ENCODE measurements at places on chromosomes 12 and 14.

GRCh38 chr12:73867147-73867546 lies 670.5 kb upstream of the ATXN7L3B start:
- no peak for DNase-seq

GRCh38 chr14:61064856-61065255 lies 83.8 kb downstream of the SLC38A6 start:
- no peak for DNase-seq

DNA sequence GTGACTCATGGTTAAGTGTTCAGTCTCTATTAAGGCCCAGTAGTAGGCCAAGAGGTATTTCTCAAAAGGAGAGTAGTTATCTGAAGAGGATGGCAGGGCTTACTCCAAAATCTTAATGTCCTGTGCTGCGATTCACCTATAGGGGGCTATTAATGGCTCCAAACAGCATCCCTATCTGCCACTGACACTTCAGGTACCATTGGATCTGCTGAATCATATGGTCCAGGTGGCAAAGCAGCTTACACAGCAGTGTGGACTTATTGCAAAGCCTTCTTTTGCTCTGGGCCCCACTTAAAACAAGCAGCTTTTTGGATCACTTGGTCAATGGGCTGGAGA lies 60.8 kb upstream of the ATP2B1 start:
- no peak for DNase-seq

GRCh38 chr12:88419794-88420193 lies 160.5 kb downstream of the KITLG start:
- no peak for DNase-seq

DNA sequence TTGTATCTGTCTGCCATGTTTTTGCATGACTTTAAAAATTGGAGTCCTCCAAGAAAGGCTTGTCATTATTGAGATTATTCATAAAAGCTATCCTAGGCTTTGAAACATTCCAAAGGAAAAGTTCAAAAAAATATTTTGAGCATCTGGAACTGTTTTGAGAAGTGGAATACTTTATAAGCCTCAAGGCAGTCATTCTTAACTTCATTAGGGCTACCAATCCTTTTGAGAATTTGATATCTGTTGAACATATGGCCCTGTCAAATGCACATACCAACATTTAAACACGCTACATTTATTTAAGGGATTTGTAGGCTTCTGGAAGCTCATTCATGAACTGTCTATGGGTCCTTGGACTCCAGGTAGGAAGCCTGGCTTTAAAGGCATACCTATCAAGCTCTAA lies 77.0 kb downstream of the TMEM117 start:
- no peak for DNase-seq

- no peak for DNase-seq
These were observed 62.1 kb downstream of the SPTB start for GRCh38 chr14:64817631-64818030.

DNA sequence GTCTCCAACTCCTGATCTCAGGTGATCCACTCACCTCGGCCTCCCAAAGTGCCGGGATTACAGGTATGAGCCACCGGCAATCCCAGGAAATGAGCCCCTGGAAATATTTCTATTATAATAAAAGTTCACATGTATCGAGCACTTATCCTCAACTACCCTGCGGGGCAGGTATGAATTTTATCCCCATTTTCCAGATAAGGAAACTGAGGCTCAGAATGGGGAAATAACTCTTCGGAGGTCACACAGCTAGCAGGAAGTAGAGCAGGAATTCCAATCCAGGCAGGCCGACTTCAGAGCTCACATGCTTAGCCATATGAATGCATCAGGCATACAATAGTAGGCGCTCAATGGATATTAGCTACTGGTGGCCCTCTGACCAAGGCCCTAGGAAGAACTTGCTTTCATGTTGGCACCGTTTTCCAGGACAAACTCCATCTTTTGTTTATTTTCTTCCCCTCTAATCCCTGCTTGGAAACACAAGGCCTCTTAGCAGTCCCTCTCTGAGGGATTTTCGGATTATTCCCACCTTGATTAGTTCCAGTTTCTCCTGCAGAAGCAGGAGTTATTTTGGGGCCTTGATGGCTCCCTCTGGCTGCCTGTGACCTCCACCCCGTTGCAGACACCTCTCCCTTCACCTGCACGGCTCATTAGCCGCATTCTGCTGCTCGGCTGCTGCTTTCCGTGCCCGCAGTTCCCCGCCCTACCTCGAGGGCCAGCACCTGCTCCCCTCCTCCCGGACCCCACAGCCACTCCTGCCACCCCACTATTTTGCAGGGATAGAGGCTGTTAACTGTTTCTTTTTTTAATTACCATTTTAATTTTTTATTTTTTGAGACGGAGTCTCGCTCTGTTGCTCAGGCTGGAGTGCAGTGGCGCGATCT lies 18.7 kb upstream of the POP5 start:
- DNase-seq: peak; percentile 69

DNA sequence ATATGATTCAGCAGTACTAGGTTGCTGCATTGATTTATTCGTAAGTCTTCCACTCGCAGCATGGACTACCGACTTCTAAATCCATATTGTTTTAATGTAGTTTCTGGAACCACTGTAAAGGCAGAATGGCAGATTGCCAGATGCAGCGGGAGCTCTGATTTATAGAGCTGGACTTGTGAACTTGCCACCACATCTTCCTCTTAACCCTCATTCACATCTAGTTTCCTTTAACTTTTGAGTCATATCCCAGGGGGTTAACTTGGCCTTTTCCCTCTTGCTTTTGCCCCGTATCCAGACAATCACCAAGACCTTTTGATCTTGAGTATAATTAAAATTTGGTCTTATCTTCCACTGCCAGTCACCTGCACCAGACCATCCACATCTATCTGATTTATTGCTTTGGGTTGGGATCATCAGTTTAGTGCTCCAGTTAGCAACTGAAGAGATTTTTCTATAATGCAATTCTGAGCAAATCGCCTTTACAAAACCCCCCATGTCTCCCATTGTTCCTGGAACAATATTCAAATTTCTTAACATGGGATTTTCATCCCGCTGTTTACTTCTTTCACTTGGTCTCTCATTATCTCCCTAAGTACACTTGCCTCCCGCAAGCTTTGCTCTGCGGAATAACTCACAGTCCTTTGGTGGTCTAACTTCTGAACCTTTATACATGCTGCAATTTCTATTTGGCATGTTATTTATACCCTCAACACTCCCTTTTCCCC lies 130.5 kb downstream of the ACSS3 start:
- no peak for DNase-seq

DNA sequence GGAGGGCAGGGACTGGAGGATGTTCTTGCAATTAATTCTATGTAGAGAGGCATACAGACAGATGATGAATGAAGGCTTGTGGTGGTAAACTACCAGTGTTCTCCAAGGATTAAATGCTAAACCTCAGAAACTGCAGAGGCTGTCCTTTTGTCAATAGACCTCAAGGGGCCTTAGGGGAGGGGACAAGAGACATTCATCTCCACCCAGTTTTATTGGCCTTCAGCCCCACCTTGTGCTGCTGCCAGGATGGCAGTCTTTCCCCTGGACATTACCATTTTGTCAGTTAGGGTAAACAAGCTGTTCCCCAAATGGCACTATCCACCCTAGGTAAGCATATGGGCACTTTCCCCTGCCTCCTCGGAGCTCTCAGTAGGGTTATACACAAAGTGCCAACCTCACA lies 4.9 kb upstream of the SMAGP start:
- no peak for DNase-seq

- no peak for DNase-seq
These were observed 572 bp upstream of the RASSF8 start for GRCh38 chr12:25957793-25958427.

GRCh38 chr12:19751078-19751477 lies 311.8 kb downstream of the AEBP2 start:
- no peak for DNase-seq

GRCh38 chr12:54390176-54390667 lies 5.7 kb upstream of the ZNF385A start:
- peak; percentile 60 for DNase-seq

GRCh38 chr12:774051-774614 lies 21.8 kb downstream of the WNK1 start:
- DNase-seq: no peak

DNA sequence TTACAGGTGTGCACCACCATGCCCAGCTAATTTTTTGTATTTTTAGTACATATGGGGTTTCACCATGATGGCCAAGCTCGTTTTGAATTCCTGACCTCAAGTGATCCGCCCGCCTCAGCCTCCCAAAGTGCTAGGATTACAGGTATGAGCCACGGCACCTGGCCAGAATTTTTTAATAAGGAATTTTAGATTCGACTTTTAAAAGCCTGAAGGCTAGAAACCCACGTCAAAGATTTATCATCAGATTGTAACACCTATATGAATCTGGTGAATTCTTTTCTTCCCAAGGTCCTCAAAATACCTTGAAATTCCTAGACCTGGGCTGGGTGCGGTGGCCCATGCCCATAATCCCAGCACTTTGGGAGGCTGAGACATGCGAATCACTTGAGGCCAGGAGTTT lies 18.7 kb upstream of the MMP19 start:
- DNase-seq: no peak

- DNase-seq: peak; percentile 14
These were observed 21.0 kb downstream of the VASH1 start for GRCh38 chr14:76782115-76782884.

DNA sequence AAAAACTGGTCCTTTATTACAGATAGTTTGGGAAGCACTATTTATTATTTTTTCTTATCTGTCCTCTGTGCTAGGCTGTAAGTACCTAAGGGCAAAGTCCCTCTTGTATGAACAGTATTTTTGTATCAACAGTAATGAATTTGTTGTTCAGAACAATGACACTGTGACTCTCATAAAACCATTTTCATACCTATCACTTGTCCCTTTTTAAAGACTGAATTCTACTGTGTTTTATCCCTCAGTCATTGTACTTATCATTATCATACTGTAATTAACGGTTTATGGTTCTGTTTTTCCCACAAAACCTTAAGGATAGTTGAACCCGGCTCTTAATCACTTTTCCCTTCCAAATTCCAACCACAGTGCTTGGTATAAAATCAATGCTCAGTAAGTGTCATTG lies 69.4 kb downstream of the SRGAP1 start:
- DNase-seq: no peak

DNA sequence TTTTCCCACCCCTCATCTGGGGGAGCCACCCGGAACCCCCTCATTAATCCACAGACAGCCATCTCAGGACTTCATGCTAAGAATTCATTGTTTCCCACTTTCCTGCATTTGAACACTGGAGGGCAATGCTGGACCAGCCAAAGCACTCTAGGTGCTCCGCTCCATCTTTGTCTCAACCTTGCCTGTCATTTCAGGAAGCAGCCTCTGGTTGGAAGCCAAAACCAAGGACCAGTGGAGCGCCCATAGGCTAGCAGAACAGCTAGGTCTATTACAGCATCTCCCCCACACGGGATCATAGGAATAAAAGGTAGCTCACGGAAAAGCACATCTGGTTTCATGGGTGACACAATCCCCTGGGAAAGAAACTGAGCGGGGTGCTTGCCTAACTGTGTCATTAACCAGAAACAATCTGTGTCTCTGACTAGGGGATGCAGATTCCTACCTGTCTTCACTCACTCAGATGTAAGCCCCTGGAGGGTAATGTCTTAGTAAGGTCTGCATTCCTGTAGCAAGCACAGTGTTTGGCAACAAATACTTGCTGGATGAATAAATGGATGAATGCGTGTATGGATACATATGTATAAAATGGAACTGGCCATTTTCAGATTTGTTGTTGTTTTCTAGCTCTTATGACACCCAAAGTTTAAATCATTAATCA lies 197.0 kb downstream of the DAD1 start:
- DNase-seq: peak; percentile 69

DNA sequence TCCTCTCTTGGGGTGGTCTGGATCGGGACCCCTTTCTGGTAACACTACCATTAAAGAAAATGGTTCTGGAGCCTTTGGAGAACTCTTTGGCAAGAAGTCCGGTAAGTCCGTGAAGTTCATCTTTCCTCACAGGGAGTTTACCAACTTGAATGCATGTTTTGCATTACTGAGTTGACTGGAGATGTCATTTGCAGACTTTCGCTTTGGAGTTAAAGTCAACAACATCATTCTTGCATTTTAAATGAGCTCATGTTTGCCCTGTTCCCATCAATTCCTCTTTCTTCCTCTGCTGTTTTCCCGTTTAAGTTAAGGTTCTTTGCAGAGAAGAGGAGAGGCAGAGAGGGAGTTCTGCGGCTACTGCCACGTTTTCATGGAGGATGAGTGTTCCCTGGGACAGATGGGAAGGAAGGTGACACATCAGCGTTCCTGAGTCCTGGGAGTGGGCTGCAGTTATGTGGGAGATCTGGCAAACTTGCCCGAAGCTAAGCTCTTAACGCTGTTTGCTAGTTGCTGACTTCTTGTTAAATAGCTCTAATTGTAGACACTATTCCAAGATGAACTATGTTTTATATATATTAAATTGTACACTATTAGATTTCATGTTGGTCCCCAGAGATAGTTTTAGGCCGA lies 18.8 kb upstream of the PRICKLE1 start:
- no peak for DNase-seq

- DNase-seq: peak; percentile 35
These were observed 181.9 kb downstream of the SLC6A15 start for GRCh38 chr12:84730561-84731162.

GRCh38 chr12:115504306-115505290 lies 772.9 kb downstream of the MED13L start:
- no peak for DNase-seq

DNA sequence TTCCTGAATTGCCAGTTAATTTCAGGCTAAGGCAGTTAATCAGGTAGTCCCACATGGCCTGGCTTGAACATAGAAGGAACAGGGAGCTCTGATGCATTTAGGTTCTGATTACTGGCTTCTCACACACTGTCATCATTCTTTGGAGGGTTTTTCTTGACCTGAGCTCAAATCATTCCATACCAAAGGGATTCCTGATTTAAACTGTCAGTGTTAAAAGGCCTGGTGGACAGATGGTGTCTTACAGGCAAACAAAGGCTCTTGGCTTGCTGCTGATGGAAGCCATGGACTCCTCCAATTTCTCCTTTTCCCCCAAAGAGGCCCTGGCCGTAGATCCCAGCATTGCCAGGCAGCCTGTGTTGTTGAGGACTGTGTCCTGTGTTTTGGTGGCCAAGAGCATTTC lies 30.2 kb downstream of the CACNA1C start:
- DNase-seq: no peak

- no peak for DNase-seq
These were observed 1.9 kb upstream of the BCL11B start for GRCh38 chr14:99273766-99274345.

DNA sequence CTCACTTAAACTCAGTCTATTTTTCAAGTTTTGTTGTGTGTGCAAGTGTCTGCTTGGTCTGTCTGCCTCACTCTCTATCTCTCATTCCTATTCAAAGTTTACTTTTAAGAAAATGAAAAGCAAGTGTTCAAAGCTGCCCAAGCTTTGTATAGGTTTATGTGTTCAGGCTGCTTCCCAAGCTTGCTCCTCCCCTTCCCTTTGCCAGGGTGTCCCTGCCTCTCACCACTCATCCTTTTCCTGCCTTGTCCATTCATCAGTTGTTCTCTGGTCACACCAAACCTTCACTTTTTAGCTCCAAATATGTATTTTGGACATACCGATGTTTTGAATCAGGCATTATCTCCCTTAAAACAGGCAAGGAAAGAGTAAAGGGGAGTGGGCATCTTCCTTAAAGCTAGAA lies 41.3 kb downstream of the STK38L start:
- no peak for DNase-seq

DNA sequence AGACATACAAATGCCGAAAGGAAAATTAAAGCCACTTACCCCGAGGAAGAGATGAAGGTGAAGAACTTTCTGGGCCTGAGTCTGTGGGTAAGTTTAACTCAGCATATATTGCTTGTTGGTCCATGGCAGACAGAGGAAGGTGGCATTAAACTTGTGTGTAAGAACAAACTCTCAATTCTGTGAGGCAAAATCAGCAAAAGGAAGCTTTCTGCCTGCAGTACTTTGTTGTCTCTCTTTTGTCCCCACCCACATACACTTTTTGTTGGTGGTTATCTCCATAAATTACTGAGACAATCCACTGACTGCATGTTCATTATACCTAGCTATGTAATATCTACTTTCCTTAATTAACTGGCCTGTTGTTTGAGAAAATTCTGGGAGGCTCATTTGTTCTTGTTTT lies at the start of gene KLRB1:
KLRB1 (minus strand) TSS at position 201 of the 400 bp plus-strand sequence; CDS start at position 124, 77 bp downstream.
- DNase-seq: no peak

All from H9 (cell line).